DMS79 (cell line): ENCODE measurements at places on chromosomes 4 and X.

- DNase-seq = no peak
These were observed 128.7 kb downstream of the ARHGAP24 start for GRCh38 chr4:85603437-85604336.

DNA sequence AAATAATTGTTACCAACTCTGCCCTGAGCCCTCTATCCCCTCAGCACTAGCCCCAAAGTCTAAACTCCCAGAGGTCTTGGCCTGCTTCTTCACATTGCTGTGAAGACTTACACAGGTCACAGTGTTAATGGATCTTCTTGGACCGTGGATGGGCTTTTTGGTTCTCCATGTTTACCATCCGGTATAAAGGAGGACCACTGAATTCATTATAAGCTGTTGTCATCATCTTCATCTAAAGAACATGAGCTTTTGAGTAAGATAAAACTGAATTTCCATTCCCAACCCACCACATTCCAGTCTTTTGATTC, 8.5 kb downstream of the NUDT11 start:
- no peak for DNase-seq

- DNase-seq = no peak
These were observed 67.4 kb downstream of the AFF2 start for GRCh38 chrX:148567779-148568178.

- DNase-seq = no peak
These were observed 60.7 kb upstream of the S100G start for GRCh38 chrX:16589211-16589610.

DNA sequence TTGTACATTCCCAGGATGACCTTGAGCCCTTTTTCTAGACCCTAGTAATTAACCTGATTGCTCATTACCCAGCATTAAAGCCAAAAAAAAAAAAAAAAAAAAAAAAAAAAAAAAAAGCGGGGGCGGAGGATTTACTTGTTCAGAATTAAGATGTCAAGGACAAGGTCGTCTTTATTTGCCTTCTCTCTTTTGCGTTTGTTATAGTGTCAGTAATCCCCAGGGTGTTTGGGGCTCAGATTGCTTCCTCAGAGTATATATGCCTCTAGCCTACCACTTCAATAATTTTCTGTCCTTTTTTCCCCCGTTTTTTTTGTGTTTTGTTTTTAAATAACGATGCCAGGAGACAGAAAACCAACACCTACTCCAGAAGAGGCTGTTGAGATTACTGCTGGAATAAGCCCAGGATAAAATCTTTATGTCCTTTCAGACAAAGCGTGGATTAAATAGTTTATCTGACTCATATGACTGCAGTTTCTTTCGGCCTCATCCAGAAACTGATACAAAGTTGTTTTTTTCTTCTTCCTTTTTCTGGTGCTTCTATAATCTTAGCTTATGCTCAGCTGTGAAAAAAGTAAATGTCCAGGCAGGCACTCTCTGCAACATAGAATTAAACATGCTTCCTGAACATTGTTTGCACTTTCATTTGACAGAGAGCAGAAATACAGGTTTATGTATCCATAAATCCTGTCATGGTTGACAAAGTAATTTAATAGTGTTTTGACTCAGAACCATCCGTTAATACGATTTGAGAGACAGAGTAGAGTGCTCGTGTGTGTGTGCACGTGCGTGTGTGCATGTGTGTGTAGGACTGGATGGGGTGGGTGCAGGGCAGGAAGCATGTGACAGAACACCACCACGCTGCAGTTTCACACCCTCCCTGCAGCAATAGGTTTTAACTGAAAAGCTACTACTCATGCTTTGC, 138.6 kb downstream of the AFF1 start:
- DNase-seq = peak; percentile 23

- no peak for DNase-seq
These were observed 71.5 kb downstream of the TSPAN5 start for GRCh38 chr4:98586962-98587354.

- DNase-seq = no peak
These were observed 139.1 kb upstream of the ZIC3 start for GRCh38 chrX:137426695-137427425.

- DNase-seq = no peak
These were observed 358.2 kb upstream of the NR3C2 start for GRCh38 chr4:148800336-148800885.

GRCh38 chr4:98833384-98833783, 95.5 kb downstream of the EIF4E start:
- no peak for DNase-seq

DNA sequence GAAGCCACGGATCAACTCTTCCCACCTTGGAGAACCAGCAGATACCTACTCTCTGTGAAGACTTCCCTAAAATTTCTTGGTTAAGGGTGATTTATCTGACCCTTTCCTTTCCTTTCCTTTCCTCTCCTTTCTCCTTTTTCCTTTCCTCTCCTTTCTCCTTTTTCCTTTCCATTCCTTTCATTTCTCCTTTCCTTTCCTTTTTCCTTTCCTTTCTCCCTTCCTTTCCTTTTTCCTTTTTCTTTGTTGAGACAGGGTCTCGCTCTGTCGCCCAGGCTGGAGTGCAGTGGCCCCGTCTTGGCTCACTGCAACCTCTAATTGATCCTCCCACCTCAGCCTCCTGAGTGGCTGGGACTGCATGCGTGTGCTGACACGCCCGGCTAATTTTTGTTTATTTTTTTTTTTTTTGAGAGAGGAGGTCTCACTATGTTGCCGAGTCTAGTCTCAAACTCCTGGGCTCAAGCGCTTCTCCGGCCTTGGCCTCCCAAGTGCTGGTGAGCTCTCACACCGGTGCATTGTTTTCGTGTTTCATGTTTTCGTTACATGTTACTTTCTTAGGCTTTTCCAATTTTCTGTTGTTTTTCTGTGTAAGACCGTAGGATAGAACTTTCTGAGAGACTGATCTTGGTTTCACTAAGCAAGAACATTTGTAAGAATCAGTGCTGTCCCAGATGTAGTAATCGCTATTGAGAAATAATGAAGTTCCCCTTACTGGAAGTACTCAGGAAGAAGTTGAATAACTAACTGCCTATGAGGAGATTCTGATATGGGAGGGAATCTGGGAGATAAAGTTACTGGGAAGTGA, 2.0 kb downstream of the TMEM165 start:
- DNase-seq = peak; percentile 33

GRCh38 chrX:21963731-21964405, 23.4 kb downstream of the SMS start:
- no peak for DNase-seq

GRCh38 chrX:136773648-136774047, 7.1 kb downstream of the ARHGEF6 start:
- DNase-seq = no peak

DNA sequence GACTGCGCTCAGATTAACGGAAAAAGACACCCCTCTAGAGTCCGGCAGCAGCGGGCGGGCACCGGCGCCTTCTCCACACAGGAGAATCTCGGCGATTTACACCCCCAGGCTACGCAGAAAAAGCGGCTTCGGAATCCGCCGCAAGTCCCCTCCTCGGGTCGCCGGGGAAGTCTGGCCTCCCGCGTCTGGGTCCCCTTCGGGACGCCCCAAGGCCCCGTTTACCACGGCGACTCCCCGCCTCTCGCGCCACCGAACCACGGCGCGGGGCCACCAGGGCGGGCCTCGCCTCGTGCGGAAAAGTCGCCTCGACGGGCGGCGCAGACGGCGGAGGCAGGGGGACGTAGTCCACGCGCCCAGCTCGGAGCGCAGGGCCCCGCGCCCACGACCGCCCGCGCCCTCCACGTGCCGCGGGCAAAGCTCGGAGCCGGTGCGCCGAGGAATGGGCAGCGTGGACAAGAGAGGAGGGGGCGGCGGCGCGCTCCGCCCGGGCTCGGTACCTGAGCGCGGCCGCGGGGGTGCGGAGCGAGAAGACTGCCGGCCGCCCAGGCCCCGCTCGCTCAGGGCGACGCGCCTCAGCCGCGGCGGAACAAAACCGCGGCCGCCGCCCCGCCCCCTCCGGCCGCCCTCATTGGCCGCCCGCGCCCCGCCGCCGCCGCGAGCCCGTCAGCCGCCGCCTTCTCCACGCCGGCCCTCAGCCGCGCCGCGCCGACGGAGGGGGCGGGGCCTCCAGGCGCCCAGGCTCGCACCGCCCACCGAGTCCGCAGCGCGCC, at the start of gene FAM53A:
FAM53A (minus strand) TSS at position 578 of the 770 bp plus-strand sequence. CDS start 15,572 bp downstream, outside the sequence.
- DNase-seq = no peak

GRCh38 chr4:145453163-145453520, 28.5 kb upstream of the SMAD1 start:
- DNase-seq = no peak

GRCh38 chrX:139495324-139495723, 35.2 kb upstream of the F9 start:
- DNase-seq = no peak
